ENCODE measurements at places on chromosomes 2 and 18.
A peak's percentile ranks its signal among the peaks of the same experiment; 100 is the strongest.

DNA sequence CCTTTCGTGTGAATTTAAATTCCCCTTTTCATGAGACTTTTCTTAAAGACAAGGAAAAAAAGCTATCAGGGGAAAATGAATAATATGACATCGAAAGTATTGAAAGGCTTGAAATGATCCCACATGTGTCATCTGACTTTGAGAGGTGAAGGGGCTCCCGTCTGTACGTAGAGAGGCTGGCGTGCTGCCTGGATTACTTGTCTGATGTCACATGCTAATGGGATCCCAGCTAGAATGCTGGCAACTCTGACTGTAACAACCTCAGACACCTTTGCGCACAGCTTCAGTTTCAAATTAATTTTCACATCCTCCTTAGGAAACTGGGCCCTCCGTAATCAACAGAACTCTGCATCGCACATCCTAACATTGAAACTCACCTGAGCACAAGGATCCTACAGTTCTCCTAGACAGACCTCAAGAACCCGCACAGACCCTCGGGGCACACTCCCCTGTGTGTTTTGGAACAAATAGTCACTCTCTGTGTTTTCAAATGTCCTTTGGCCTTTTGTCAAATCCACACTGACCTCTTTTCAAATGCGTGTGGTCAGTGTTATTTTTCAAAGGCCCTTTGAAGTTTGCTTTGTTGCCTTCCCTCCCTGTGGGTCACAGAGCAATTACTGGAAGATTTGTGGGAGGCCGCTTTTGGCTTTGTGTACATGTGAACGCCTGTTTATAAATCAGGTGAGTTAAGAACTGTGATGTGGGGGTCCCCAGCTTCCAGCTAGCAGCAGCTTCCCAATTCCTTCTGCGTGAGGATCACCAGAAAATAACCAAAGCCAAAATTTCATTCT is 65.9 kb downstream of the IL1R2 start:
- DNase-seq, result no peak

DNA sequence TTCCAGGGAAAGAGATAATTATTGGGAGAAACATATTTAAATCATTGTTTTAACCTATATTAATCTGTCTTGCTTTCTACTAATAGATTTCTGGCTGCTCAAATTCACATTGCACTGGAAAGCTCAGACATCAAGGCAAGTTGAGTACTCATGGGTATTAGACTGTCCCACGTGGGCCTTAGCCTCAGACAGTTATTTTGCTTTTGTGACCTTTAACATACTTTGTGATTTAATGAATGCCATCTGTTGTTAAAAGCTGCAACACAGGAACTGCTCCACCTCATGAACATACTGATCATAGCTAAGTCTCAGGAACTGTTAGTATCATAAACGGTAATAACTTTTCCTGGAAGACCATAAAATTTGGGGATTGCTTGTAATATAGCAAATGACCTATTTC is 2.7 kb upstream of the LCT start:
- DNase-seq, result no peak

DNA sequence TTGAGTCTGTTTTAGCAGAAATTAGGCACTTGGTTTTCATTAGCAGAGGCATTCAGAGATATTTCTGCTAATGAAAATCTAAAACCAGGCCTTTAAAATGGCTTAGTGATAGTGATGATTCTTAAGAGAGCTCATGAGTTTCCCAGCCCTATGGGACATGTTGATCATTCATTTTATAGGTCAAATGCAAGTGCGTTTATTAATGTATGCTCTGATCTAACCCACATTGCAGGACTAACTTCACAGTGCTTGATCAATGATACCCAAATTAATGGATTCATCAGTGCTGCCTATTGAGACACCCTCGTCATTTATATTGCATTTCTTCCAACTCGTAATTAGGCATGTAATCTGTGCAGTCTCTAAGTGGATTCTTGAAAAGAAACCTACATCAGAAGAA is 54.7 kb upstream of the ETAA1 start:
- no peak for DNase-seq

DNA sequence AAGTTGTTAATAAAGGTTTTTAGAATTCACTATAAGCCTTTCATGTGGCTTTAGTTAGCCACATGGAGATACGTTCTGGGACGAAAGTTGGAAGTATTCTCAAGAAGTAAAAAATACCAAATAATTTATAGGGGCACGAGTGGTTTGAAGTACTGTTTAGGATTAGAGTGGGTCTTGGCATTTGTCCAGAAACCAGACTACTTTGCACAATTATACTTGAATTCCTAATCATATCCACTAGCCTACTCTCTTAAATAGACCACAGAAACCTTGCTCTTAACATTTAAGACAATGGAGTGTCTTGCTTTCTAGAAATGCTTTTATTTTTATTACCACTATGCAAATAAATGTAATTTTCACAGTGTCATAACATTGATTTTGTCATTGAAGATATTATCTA is 44.6 kb downstream of the UBE2E3 start:
- DNase-seq, result no peak

DNA sequence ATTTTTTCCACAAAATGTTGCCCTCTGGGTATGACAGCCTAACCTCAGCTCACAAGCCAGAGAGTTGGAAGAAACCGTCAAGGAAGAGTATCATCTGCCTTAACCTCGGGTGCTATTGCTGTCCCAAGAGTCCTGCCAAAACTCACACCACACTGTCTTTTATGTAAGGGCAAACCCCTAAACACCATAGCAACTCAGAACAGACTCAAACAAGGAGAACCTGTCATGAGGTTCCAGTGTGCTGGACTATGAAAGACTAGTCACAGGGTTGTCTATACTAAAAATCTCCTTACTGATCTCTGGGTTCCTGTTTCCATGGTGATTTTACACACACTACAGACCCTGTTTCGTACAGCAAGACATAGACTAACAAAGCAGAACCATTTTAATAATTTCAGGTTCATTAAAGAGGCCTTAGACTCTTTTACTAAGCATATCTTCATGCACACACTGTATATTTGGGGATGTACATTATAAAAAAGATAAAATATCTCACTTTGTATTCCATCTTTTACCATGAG is 159.8 kb downstream of the PKP4 start:
- DNase-seq, result no peak

DNA sequence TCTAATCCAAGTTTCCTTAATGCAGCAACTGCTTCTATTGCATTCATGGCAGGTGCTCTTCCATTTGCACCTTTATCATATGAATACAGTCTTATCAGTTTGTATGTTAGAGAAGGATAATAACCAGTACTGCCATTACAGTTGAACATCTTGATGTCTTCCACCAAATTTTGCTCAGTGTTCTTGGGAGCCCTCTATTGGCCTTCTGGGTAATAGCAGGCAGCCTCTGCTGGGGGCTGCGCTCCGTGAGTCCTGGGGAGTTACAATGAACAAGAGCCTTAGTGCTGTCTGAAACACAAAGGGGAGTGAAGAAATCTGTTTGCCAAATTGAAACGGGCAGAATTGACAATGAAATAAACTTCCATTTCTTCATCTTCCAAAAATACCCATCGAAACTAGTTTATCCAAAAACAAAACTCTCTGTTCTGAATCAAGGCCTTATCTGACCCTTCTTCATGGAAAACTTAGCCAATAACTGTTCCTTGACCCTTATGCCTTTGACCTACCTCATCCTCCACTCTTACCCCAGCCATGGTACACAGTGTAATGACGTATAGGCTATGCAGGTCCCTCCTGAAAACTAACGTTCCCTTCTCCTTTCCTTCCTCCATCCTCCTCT is 79.9 kb downstream of the ALK start:
- peak; percentile 56 for DNase-seq

- no peak for DNase-seq
These were observed 310.3 kb downstream of the NOL4 start for GRCh38 chr18:33914399-33914798.

- no peak for DNase-seq
These were observed 4.1 kb downstream of the RRM2 start for GRCh38 chr2:10126632-10127026.

DNA sequence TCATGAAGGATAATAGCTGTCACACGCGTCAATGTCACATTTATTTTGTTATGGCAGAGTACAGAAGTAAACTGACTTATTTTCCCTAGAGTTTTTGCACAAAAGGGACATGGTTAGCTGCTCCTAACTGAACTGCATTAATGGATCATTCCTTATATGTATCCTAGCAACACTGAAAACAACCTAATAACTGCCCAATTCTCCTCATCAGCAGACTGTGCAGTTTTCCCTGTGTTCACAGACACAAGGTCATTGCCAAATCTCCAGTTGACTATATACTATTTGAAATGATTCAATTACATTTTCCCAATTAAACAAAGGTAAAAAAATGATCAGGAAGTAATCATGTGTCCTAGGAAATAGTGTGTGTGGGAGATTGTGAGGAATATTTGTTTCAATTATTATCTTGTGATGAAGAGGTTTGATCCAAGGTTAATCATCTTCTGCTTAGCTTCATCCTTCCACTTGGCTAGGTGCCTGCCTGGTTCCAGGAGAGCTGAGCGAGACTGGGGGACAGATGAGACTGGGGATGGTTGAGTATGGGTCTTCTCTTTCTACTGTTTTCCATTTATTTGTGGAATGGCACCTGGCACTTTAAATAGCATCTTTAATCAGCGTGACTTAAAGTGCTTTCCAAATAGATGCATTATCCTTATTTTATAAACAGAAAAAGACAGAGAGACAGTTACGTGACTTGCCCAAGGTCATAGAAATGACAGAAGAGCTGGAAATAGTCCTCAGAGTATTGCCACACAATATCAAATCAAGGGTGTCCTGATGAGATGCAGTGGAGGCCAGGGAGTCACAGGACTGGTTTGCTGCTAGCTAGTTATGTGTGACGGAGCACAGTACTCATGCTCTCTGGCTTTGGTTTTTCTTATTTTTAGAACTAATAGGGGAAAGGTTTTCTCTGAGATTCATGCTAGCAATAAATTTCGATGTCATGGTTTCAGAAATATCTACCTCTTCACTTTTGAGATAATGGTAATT is 335.6 kb downstream of the PIK3C3 start:
- DNase-seq, result no peak

DNA sequence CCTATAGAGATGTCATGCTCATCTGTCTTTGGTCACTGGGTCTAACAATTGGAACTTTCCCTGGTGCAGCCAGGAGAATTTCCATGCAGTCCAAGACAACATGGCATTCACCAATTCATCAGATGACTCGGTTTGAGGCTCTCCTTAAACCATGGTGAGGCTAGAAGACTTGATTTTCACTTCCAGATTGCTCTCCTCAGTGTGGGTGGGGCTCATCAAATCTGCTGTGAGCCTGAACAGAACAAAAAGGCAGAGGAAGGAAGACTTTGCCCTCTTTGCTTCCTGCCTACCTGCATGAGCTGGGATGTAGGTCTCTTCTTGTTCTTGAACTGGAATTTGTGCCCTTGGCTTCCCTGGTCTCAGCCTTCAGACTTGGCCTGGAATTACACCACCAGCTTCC is 203.4 kb upstream of the TRIB2 start:
- DNase-seq, result no peak

DNA sequence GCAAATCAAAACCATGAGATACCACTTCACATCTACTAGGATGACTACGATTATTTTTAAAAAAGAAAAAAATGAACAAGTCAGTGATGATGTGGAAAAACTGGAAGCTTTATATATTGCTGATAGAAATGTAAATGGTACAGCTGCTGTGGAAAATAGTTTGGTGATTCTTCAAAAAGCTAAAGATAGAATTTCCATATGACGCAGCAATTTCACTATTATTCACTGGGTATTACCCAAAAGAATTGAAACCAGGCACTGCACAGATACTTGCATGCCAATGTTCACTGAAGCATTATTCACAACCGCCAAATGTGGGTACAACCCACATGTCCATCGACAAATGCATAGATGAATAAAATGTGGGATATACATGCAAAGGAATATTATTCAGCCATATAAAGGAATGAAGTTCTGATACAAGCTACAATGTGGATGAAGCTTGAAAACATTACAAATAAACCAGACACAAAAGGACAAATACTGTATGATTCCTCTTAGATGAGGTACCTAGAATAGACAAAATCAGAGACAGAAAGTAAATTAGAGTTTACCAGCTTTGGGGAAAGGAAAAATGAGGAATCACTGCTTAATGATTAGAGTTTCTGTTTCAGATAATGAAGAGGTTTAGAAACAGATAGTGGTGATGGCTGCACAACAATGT is 11.1 kb downstream of the RTTN start:
- DNase-seq, result no peak

- no peak for DNase-seq
These were observed 34.0 kb downstream of the TSHZ1 start for GRCh38 chr18:75244351-75245313.

GRCh38 chr18:30987467-30988241 is 54.9 kb downstream of the DSC3 start:
- DNase-seq, result no peak

- no peak for DNase-seq
These were observed 420 bp downstream of the PIGN start for GRCh38 chr18:62186499-62186773.

DNA sequence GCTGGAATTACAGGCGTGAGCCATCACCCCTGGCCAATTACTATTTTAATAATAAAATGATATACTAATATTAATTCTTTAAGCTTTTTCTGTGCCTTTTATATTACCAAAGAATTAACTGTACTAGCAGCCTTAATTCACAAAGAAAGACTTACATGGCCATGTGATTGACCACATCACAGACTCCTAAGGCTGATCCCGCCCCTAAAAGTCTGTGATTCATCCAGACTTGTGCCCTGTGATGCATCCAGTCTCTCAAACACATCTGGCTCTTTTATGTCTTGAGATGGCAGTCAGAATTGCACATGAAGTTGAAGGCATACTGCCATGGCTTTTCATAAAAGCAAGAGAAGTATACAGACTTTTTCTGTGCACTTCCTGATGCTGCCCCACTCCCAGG is 91.7 kb downstream of the DTNA start:
- DNase-seq, result no peak

DNA sequence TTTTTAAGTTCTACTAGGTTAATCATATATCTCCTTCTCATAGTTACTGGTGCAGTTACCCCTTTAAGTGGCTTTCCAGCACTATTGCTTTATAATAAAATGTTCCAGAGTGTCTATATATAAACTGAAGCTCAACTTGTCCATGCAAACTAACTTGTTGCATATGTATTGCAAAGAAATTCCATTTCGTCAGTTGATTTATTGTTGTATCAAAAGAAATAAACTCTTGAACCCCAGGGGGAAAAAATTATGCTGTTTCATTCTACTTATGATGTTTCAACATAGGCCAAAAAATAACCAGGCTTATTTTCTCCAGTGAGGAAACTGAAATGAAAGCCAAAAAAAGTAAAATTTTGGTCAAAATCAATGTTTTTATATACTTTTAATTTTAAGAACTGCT is 491.9 kb downstream of the NR4A2 start:
- no peak for DNase-seq

DNA sequence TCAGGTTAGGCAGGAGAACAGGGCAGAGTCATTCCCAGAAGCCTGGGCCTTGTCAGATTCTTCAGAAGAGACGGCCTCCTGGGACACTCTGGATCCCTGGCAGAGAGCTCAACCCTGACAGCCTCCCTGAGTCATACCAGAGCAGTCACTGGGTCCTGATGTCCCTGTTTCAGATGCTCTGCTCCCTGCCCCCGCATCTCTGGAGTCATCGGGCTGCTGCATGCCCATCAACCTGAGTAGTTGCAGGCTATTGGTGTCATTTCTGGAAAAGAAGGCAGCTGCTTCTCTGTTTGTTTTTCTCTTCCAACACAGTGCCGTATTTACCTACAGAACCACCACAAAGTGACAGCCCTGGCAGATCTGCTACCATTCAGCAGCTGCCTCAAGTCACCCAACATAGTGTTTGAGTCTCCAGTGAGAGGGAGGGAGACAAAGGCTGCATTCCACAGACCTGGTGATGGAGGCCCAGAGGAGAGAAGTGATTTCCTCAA is 145.1 kb downstream of the B3GNT2 start:
- DNase-seq, result no peak
